ENCODE measurements at places on chromosomes 7 and 10. TPM values are rescaled to one million over a fixed set of nuclear protein-coding genes. Genes with fewer than 3 reads are reported as not detected.

DNA sequence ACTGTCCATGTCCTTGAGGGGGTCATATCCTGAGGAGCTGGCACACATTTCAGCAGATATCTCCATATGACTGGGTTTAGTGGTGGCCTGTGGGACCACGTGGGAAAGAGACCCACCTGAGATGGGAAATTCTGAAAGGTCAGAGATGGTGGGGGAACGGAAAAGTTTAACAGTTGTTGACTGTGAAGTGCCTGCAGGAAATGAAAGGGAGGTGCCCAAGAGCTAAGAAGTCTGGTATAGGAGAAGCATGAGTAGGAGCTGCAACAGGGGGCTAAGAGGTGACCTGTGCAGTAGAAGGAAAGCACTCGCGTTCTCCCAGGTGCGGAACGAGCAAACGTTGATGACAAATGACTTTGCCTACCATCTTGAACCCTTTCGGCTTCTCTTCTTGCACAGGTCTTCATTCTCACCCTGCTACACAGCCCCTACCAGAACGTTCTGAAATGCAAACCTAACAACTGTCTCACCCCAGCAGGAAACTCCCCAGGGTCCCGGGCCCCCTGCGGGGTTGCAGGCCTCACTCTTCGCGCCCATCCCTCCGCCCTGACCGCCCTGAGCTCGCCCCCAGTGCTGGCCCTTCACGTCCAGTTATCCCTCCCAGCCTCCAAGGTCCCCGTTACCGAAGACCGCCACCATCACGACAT is 9.8 kb upstream of the FXYD4 start:
- DNase-seq = peak; percentile 39

DNA sequence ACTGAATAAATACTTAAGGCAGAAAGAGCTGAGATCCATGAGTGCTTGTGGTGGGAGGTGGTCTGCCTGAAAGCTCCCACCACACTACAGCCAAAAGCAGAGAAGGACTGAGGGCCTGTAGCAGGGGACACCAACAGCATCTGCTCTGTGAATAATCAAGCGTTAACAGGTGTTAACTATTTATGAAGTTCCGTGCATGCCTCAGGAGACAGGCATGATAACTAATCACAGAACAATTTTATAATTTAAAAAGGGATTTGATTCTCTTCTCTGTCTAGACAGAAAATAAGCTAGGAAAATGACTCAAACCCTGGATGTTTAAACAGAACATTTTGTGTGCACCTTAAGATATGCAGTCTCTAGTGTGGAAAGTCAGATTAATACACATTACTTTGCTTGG is 61.5 kb upstream of the GHITM start:
- DNase-seq = no peak

GRCh38 chr10:89815049-89815853 is 113.9 kb downstream of the KIF20B start:
- no peak for DNase-seq

The PAPOLB gene
- not detected for total RNA-seq

The SLC18A3 gene
- total RNA-seq = not detected
